ENCODE measurements at places on chromosomes 7 and 10. TPM values are rescaled to one million over a fixed set of nuclear protein-coding genes. Genes with fewer than 3 reads are reported as not detected.

Gene PPP1R9A
- total RNA-seq: 23.3 TPM

Gene CPA4
- total RNA-seq: 6.0 TPM

Gene GHITM
- 490 TPM for total RNA-seq

Gene COPS6
- 64.2 TPM for total RNA-seq

Gene NPTX2
- total RNA-seq: 3.8 TPM

Gene ACHE
- 33.0 TPM for total RNA-seq

Gene ADAM12
- total RNA-seq: 1.2 TPM

Gene PPP1R17
- not detected for total RNA-seq

Gene SMO
- total RNA-seq: 9.9 TPM

Gene CLDN3
- not detected for total RNA-seq

Gene NUTM2A
- total RNA-seq: 2.3 TPM

Gene ATRNL1
- 4.5 TPM for total RNA-seq

Gene CXCL12
- total RNA-seq: 53.8 TPM

Gene EXOC6
- 10.1 TPM for total RNA-seq

Gene CRHR2
- total RNA-seq: 0.22 TPM

Gene PRKCQ
- not detected for total RNA-seq

Gene MACROH2A2
- total RNA-seq: 19.6 TPM

Gene CALY
- total RNA-seq: not detected

Gene CYP3A5
- 0.59 TPM for total RNA-seq

Gene HMX2
- total RNA-seq: not detected

Gene PCGF6
- 10.4 TPM for total RNA-seq

Gene PNLIPRP2
- total RNA-seq: not detected

Gene ADIRF
- 67.8 TPM for total RNA-seq

Gene CYP2C8
- total RNA-seq: not detected

Measured in right atrium auricular region (tissue), 2 donors.